Sigmoid colon (tissue), 7 donors: ENCODE measurements at places on chromosomes 12 and 14. TPM values are rescaled to one million over a fixed set of nuclear protein-coding genes. Genes with fewer than 3 reads are reported as not detected.

- DNase-seq = no peak
These were observed 180.8 kb downstream of the CRADD start for GRCh38 chr12:93857991-93858447.

GRCh38 chr14:61644834-61645233 is 50.5 kb upstream of the HIF1A start:
- DNase-seq = no peak

GRCh38 chr14:75350505-75351060 is 72.0 kb downstream of the FOS start:
- DNase-seq = no peak

GRCh38 chr12:15527201-15528080 is 205.1 kb downstream of the PTPRO start:
- no peak for DNase-seq

The RERGL gene
- total RNA-seq = 2.5 TPM

The MGAT4C gene
- 1.1 TPM for total RNA-seq

The L3HYPDH gene
- total RNA-seq = 31.5 TPM

The PROX2 gene
- total RNA-seq = not detected

The CLEC9A gene
- total RNA-seq = not detected

The B3GNT4 gene
- 0.55 TPM for total RNA-seq
